ENCODE measurements at places on chromosomes 12 and 14. TPM values are rescaled to one million over a fixed set of nuclear protein-coding genes. Genes with fewer than 3 reads are reported as not detected.

The ZDHHC22 gene
- not detected for total RNA-seq

The CFAP251 gene
- 0.92 TPM for total RNA-seq

The LEMD3 gene
- total RNA-seq, result 26.6 TPM

The TMEM229B gene
- 2.9 TPM for total RNA-seq

DNA sequence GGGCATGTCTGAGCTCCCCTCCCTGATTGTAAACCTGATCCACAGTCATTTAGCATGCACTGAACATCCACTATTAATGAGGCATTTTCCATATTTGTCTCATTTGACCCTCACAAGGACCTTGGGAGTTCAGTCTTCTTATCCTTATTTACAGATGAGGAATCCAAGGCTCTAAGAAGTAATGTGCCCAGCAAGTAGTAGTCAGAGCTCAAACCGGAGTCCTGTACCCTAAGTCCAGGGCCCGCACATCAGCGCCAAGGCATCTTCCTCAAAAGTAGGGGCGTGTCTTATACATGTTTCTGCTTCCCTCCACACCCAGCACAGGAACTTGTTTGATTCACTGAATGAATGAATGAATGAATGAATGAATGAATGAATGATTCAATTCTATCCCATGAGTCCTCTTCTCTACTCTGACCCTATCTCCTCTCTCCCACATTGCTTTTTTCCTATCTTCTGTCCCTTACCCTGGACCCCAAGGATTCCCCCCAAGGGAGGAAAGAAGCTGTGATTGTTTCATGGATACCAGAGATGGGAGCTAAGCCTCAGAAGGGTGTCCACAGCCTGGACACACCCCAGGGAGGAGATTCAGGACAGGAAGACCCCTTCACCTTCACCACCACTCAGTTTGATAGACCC, 21.8 kb upstream of the KRT8 start:
- no peak for DNase-seq
- peak overlapping the region; percentile 63 for H3K27ac ChIP-seq
- no peak overlapping the region for H3K4me3 ChIP-seq
- H3K27me3 ChIP-seq, result no peaks in the 10 kb centered on the region
- peaks cover 34% of the 10 kb centered on the region for H3K4me1 ChIP-seq

DNA sequence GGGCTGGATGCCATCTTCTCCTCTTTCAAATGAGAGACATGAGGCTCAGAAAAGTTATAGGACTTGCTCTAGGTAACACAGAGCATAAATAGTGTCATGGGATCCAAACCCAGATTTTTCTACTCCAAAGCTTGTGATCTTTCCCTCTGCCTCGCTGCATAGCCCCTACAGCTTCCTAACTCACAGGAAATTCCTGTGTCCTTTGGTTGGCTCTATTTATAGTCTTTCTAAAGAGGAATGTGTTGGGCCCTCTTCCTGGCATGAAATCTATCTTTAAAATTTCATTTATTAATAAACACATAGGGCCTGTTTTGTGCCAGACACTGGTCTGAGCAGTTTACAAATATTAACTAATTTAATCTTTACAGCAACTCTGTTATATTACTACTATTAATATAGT, 9.8 kb upstream of the KCNA5 start:
- H3K36me3 ChIP-seq, result no peaks in the 10 kb centered on the region
- DNase-seq, result no peak
- no peak overlapping the region for H3K27ac ChIP-seq
- peaks cover 13% of the 10 kb centered on the region for H3K4me1 ChIP-seq
- H3K27me3 ChIP-seq, result no peaks in the 10 kb centered on the region

DNA sequence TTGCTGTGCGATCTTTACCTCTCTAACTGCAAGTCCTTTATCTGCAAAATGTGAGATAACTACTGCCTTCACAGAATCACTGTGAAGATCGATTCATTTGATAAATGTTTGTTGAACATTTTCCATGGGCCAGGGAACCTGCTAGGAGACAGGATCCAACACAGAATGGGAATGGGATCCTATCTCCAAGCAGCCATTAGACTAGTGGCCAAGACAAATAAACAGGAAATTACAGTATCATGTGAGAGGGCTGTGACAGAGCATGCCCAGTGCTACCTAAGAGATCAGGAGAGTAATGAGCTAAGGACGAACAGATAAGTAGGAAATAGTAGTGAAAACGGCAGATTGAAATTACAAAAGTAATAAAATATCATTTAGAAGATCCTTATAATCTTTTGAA, 105.7 kb downstream of the GRIN2B start:
- DNase-seq, result no peak
- no peaks in the 10 kb centered on the region for H3K36me3 ChIP-seq
- no peak overlapping the region for H3K4me3 ChIP-seq
- H3K4me1 ChIP-seq, result no peaks in the 10 kb centered on the region
- H3K27me3 ChIP-seq, result no peaks in the 10 kb centered on the region
- H3K27ac ChIP-seq, result no peak overlapping the region

DNA sequence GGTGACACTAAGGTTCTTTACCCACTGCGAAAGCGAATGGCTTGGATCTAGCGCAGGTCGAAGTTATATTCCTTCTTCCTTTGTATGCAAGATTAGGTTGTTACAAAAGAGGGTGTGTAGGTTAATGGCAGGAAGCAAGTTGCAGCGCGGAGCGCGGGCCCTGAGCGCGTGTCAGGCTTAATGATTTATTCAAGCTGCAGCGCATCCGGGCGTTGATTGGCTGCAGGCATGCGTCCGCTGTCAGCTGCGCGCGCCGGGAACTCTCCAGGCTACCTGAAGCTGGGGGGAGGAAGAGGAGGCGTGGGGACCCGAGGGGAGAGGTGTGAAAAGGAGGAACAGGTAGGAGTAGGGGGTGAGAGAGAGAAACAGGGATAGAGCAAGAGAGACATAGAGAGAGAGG, 7.4 kb downstream of the ASCL1 start:
- no peak for DNase-seq
- no peaks in the 10 kb centered on the region for H3K27me3 ChIP-seq
- peaks cover 7% of the 10 kb centered on the region for H3K4me1 ChIP-seq
- H3K4me3 ChIP-seq, result peak overlapping the region; percentile 7
- H3K36me3 ChIP-seq, result no peaks in the 10 kb centered on the region
- no peak overlapping the region for H3K27ac ChIP-seq

GRCh38 chr12:94951071-94951934, 52.2 kb downstream of the NDUFA12 start:
- no peak for DNase-seq
- no peaks in the 10 kb centered on the region for H3K27me3 ChIP-seq
- peaks cover 8% of the 10 kb centered on the region for H3K4me1 ChIP-seq
- H3K4me3 ChIP-seq, result no peak overlapping the region
- H3K27ac ChIP-seq, result no peak overlapping the region

GRCh38 chr12:19045426-19045825, 84.1 kb upstream of the PLEKHA5 start:
- no peak overlapping the region for H3K4me3 ChIP-seq
- no peaks in the 10 kb centered on the region for H3K36me3 ChIP-seq
- H3K4me1 ChIP-seq, result peaks cover 7% of the 10 kb centered on the region
- no peak for DNase-seq
- H3K27ac ChIP-seq, result no peak overlapping the region
- H3K27me3 ChIP-seq, result no peaks in the 10 kb centered on the region

DNA sequence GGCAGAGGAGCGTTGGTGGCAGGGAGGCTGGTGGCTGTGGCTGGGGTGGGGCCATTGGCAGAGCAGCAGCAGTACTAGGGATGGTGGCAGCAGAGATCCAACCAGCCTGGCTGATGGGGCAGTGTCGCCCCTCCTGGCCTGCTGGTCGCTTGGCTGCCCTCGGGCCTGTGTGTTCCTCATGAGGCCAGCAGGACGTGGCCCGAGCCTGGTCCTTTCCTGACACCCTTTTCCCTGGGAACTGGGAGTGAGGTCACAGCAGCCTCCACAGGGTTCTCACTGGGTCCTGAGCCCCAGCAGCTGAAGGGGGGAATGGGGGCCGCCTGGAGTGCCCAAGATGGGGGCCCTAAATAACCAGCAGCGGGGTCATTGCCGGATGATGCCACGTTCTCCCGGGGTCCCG, 46.1 kb downstream of the KIF26A start:
- no peak for DNase-seq
- H3K27me3 ChIP-seq, result no peaks in the 10 kb centered on the region
- H3K36me3 ChIP-seq, result no peaks in the 10 kb centered on the region

DNA sequence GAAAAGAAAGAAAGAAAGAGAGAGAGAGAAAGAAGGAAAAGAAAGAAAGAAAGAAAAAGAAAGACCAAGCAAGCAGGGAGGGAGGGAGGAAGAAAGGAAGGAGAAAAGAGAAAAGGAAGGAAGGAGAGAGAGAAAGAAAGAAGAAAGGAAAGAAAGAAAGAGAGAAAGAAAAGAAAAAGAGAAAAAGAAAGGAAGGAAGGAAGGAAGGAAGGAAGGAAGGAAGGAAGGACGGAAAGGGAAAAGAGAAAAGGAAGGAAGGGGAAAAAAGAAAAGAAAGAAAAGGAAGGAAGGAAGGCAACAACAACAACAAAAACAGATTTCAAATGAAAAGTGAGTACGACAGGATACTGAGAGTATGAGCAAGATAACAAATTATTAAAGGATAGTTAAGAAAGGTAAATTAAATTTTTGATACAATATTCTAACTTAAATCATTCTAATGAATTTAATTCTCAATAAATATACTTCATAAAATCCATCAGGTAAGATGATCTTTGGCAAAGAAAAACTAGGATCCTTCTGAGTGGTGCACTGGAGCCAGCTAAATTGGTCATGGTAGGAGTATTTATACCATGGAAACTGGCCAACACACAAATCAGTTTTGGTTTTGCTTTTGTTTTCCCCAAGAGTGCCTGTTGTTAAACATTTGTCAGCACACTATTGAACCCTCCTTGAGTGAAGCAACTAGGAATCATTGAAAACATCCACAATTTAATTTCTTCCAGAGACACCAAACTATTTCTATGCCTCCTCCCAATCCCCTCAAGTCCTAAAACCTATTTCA, 56.1 kb upstream of the DYRK2 start:
- no peak overlapping the region for H3K4me3 ChIP-seq
- H3K4me1 ChIP-seq, result peaks cover 4% of the 10 kb centered on the region
- H3K27ac ChIP-seq, result no peak overlapping the region
- H3K27me3 ChIP-seq, result no peaks in the 10 kb centered on the region
- no peaks in the 10 kb centered on the region for H3K36me3 ChIP-seq

GRCh38 chr12:132777614-132778013, 16.0 kb upstream of the ANKLE2 start:
- H3K27me3 ChIP-seq, result no peaks in the 10 kb centered on the region
- H3K36me3 ChIP-seq, result peaks cover 96% of the 10 kb centered on the region
- H3K27ac ChIP-seq, result no peak overlapping the region
- H3K4me1 ChIP-seq, result peaks cover 8% of the 10 kb centered on the region
- H3K4me3 ChIP-seq, result no peak overlapping the region

GRCh38 chr12:59517522-59517921, 78.3 kb upstream of the SLC16A7 start:
- no peak overlapping the region for H3K27ac ChIP-seq
- no peak overlapping the region for H3K4me3 ChIP-seq
- H3K4me1 ChIP-seq, result no peaks in the 10 kb centered on the region
- no peaks in the 10 kb centered on the region for H3K27me3 ChIP-seq

GRCh38 chr14:78440356-78440894, 270.3 kb downstream of the NRXN3 start:
- no peak for DNase-seq
- H3K27ac ChIP-seq, result no peak overlapping the region
- H3K4me1 ChIP-seq, result no peaks in the 10 kb centered on the region
- no peaks in the 10 kb centered on the region for H3K27me3 ChIP-seq
- H3K4me3 ChIP-seq, result no peak overlapping the region

DNA sequence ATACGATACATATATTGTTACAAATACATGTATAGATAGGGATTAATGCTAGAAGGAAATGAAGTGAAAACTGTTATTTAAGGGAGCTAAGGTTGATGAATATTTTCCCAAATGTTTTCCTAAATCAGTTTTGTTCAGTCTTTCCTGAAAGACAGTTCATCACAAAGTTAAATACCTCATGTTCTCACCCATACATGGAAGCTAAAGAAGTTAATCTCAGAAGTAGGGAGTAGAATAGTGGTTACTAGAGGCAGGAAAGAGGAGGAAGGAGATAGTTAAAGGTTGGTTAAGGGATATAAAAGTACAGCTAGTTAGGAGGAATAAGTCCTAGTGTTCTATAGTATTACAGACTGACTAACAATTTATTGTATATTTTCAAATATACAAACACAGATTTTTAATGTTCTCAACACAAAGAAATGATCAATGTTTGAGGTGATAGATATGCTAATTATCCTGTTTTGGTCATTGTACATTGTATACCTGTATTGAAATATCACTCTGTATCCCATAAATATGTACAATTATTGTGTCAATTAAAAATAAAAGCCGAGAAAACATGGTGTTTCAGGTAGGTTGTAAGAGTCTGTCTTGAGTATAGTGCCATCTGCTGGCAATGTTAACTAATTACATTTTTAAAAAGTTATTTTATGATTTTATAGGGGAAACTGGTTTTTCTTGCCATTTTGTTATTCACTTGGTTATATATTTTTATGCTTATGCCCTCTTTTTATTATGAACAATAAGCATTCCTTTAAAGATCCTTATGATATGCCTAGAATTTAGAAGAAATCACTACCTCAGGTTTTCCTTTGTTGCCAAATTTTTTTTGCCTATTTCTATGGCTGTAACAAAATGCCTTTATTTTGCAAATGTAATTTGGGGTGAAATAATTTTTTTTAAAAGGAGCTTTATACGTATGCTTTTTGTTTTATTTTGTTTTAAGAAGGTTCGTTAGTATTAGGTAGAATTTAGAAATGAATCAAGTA, 26.9 kb downstream of the ZDHHC17 start:
- no peaks in the 10 kb centered on the region for H3K36me3 ChIP-seq
- no peak overlapping the region for H3K27ac ChIP-seq
- H3K27me3 ChIP-seq, result no peaks in the 10 kb centered on the region
- no peak overlapping the region for H3K4me3 ChIP-seq
- H3K4me1 ChIP-seq, result peaks cover 57% of the 10 kb centered on the region

- H3K4me1 ChIP-seq, result peaks cover 61% of the 10 kb centered on the region
- no peak overlapping the region for H3K27ac ChIP-seq
- H3K4me3 ChIP-seq, result no peak overlapping the region
- no peak for DNase-seq
Measured at GRCh38 chr14:55122440-55122986, 6.5 kb upstream of the LGALS3 start.

DNA sequence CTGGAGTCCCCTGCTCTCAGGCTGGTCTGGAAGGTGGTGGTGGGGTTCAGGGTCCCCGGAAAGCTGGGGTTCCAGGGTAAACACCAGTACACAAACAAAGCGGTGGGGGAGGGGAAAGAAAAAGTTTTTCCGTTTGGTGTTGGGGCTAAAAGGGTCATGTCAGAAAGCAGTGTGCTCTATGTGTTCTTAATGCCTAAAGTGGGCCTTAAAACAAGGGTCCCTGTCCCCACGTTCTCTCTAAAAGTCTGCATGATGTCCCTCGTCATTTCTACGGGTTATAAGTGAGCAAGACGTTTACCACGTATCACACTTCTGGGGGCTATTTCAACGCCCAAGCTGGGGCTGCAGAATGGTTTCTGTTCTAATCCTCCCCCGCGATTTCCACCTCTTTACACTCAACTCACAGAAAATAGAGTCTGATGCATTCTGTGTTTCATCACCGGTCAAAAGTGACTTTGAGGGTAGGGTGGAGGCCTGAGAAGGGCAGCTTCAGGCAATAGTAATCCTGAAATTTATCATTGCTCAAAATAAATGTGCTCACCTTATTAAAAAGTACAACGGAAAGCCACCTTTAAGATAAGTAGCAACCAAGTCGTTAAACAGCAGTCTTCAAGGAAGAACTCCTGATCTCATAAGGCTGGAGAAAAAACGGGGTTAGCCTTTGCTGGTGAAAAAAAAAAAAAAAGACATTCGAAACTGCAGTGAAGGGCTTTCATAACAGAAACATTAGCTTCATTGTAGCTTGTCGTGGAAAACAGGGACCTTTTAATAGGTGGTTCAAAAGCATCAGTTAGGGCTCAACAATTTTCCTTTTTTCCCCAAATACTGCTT, 63.9 kb upstream of the PTGR2 start:
- H3K27ac ChIP-seq, result peak overlapping the region; percentile 99
- no peaks in the 10 kb centered on the region for H3K36me3 ChIP-seq
- H3K4me1 ChIP-seq, result peaks cover 79% of the 10 kb centered on the region
- H3K4me3 ChIP-seq, result peak overlapping the region; percentile 84
- DNase-seq, result no peak

Data from esophagus muscularis mucosa (tissue), 4 donors.